Choroid plexus epithelial cell (primary cell): ENCODE measurements at places on chromosomes 13 and 19.

GRCh38 chr13:90696254-90696653, 651.2 kb upstream of the MIR17HG start:
- DNase-seq = peak; percentile 74

GRCh38 chr13:93227878-93228642, 1.5 kb downstream of the GPC6 start:
- peak; percentile 93 for DNase-seq

DNA sequence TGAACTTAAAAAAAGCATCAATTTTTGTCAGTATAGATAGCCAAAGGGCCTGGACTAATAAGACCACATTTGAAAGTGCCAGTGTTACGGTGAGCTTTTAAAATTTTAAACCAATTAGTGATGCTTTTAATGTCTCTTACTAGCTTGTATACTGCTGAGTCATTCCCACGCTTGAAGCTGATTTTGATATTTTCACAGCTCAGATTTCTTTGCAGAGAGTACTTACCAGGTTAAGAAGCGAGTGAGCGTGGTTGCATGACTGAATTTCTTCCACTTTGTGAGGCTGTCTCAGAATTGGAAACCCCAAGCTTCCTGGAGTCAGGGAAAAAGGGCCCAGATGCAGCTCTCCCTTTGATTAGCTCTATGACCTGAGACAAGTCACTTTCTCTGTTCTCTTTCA, 74.5 kb upstream of the NBEA start:
- peak; percentile 68 for DNase-seq

DNA sequence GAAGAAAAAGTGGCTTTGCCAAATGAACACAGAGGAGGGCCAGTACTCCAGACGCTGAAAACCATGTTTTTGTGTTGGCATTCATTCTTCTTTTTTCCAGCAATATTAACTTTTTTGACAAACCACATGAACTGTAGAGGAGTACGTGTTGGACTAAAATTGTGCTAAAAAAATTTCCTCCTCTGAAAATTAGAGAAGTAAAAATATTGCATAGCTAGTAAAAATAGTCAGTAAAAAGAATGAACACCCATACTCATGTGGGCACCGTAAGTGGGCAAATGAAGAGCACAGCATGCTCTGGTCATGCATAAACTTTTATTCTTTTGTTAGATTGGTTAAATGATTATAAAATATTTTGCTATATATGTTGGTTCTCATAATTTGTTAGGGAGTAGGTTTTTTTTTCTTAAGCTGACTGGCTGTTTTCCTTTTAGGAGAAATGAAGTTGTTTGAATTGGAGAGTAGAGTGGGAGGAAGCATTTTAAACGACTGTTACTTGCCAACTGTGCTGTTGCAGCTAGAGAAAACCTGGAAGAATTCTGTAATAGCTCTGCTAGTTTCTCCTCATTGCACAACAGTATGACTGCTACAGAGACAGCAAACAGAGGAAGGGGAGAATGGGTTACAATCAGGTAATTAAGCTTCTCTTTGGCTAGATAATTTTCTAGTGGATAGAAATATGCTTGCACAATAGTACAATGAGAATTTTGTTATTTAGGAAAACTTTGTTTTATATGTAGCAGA, 222.4 kb downstream of the KCTD12 start:
- DNase-seq = peak; percentile 76

- no peak for DNase-seq
These were observed 27.6 kb upstream of the MATK start for GRCh38 chr19:3813473-3814392.

DNA sequence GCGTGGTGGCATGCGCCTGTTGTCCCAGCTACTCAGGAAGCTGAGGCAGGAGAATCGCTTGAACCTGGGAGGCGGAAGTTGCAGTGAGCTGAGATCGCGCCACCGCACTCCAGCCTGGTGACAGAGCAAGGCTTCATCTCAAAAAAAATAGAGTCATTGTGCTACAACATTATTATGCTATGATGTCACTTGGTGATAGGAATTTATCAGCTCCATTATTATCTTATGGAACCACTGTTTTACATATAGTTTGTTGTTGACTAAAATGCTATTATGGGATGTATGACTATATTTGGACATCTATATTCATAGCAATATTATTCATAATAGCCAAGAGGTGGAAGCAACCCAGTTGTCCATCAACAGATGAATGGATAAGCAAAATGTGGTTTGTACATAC, 26.4 kb upstream of the SLC7A1 start:
- no peak for DNase-seq

DNA sequence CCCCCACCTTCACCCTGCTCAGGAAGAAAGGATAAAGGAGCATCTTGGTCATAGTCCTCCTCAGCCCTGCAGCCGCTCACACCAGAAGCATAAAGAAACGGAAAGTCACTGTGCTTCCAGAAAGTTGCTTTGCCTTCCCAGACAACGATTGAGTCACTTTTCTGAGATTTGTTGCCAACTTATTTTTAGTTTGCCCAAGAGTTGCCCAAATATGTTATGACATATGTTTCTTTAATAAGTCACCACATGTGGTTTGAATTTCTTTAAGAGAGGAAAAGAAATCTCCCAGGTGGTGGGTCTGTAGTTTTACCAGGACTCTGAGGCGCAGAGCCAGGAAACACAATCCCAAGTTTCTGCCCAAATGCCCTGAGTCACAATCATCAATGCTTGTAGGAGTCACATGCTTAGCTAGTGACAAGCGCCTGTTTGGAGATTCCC, 63.4 kb upstream of the LRCH1 start:
- peak; percentile 23 for DNase-seq

GRCh38 chr13:34748073-34748472, 194.0 kb upstream of the NBEA start:
- DNase-seq = peak; percentile 8

- no peak for DNase-seq
These were observed 52.8 kb downstream of the SERP2 start for GRCh38 chr13:44426461-44426860.

GRCh38 chr13:35549481-35549880, 73.0 kb upstream of the MAB21L1 start:
- peak; percentile 51 for DNase-seq

DNA sequence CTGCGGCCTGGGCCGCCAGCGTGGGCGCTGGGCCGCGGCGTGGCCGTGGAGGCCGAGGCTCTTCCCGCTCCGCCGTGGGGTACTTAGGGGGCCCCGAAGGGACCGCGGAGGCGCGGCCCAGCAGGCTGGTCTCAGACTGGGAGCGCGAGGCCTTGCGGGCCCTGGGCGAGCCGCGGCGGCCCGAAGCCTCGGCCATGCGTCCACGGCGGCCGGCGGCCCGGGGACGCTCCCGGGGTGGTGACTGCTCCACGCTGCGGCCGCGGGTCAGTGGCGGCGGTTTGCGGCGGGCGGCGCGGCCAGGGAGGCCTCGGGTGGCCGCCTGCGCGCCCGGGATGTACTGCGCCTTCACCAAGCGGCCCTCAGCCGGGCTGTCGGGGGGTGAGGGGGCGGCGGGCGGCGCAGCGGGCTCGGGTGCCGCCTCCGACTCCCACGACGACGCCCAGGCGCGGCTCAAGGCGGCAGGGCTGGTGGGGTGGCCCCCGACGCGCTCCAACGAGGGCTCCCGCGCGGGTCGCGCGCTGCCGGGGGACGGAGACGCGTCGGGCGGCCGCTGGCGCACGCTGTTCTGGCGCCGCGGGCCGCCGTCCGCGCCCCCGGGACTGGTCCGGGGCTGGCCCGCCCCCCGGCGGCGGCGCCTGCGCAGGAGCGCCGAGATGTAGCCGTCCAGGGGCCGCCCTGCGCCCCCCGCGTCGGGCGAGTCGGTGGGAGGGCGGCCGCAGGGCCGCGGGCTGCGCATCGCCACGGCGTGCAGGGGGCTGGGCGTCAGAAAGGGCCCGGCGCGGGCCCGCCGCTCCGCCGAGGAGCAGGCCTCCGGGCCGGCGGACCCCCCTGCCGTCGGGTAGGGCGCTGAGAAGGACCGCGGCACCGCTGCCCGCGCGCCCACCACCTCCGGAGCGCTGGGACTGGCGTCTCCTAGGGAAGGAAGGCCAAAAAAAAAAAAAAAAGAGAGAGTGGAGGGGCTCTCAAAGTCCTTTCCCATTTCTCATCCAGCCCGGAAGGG, 11.7 kb downstream of the DACT3 start:
- DNase-seq = no peak
